ENCODE measurements at places on chromosomes 4 and X.

- DNase-seq, result no peak
Measured at GRCh38 chrX:11750046-11750445, 8.0 kb upstream of the MSL3 start.

- no peak for DNase-seq
Measured at GRCh38 chr4:99447079-99447478, 11.9 kb upstream of the ADH7 start.

DNA sequence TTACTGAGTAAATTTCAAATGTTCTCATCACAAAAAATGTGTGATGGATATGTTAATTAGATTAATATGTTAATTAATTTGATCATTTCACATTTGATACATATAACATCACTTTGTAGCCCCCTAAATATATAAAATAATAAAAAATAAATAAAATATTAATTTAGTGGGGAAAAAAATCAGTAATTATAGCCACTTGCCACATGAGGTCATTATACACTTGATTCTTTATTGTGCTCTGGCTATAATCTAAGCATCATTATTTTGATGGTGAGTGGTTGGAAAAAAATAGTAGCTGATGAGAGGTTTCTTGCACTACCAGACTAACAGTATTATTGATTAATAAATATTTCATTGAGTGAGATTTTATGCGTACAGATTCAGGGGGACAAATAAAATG is 57.4 kb downstream of the DCK start:
- DNase-seq, result no peak

GRCh38 chrX:143633461-143634308 is 2.2 kb downstream of the SLITRK4 start:
- DNase-seq, result no peak

DNA sequence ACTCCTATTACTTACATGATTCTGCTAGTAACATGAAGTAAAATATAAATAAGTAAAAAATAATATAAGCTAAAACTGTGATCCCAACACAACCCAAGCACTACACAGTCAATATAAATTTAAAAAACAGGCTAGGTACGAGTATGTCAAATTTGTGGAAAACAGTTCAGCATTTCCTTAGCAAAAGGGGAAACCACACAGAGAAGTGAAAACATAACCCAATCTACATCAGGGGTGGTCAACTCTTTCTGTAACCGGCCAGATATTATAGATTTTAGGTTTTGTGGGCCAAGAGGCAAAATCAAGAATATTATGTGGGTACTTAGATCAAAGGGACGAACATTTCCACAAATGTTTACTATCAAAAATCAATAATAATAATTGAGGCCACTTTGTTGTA is 70.1 kb downstream of the CHST7 start:
- no peak for DNase-seq

DNA sequence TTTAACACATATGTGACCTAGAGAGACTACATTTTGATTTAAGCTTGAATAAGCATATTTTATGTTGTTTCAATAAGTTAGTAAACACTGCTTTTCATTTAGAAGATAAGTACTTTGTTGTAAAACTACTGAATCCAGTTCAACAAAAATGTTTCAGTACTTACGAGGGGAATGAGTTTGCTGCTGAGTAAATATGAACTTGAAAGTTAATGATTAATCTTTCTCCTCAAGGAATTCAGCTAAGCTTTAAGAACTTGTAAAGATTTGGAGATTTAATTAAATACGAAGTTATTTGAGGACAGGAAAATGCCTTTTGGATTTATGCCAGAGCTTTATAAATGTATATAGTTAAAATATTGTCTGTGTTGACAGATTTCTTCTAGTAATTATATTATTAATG is 933.0 kb upstream of the LCORL start:
- no peak for DNase-seq

Data from stimulated activated CD4-positive, alpha-beta T cell treated with anti-CD3 and anti-CD28 coated beads, TNF-alpha, amount 100 ng/mL, for 4 hours (primary cell).